ENCODE measurements at places on chromosomes 4 and X.

- peak; percentile 50 for DNase-seq
Measured at GRCh38 chr4:74431113-74431826, 13.7 kb upstream of the AREG start.

- no peak for DNase-seq
Measured at GRCh38 chr4:100149190-100149589, 41.1 kb downstream of the DDIT4L start.

- DNase-seq: no peak
Measured at GRCh38 chrX:19182785-19183184, 60.5 kb upstream of the ADGRG2 start.

GRCh38 chr4:87931932-87932331 lies 43.6 kb upstream of the SPP1 start:
- DNase-seq: no peak

DNA sequence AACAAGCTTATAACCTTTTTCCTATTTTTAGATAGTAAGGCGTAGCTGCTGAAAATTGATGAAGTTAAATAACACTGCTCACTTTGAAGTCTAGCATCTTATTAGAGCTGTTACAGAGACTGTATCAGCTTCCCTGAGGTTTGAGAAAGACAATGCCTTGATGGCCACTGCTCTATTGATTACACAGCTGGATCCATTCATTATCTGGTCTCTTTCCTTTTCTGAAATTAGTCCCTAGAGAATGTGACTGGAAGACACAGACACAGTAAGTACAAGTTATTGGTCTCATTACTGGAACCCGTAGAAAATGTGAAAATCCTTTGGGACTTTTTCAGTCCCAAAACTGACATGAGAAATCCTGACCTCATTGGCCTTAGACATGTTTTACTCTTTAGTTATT lies 188.3 kb downstream of the NAF1 start:
- DNase-seq: no peak

DNA sequence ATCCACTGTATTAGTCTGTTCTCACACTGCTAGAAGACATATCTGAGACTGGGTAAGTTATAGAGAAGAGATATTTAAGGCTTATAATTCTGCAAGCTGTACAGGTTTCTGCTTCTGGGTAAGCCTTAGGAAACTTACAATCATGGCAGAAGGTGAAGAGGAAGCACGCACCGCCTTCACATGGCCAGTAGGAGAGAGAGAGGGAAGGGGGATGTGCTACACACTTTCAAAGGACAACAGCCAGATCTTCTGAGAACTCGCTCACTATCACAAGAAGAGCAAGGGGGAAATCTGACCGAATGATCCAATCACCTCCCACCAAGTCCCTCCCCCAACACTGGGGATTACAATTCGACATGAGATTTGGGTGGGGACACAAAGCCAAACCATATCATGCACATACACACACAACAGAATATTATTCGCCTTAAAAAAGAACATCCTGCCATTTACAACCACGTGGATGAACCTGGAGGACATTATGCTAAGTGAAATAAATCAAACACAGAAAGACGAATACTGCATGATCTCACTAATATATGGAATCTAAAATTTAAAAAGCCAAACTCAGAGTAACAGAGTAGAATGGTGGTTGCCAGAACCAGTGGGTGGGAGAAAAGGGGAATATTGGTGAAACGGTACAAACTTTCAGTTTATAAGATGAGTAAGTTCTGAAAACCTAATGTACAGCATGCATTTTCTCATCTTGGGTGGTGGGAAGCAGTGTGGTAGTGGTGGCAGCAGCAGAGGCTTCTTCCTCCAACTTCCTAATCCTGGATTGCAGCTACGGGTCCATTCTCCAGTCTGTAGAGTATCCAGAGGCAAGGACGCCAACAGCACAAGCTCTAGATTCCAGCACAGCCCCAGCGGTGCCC lies 12.8 kb downstream of the FRYL start:
- DNase-seq: no peak

DNA sequence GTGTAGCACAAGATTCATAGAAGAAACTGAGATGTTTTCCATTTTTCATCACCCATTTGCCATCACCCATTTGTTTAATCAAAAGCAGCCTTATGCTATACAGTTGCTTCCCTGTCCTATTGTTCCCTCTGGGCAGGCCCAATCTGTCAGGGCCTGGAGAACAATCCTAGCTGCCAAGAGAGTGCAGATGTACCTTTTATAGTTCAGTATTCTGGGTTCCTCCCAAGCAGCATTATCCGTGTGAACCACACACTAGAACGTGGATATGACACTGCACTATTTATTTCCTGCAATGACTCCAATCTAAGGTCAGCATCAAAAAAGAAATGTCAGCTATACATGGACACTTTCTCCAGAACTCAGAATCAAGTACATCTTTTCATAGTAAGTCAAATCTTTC lies 269.0 kb downstream of the ADGRA3 start:
- no peak for DNase-seq

DNA sequence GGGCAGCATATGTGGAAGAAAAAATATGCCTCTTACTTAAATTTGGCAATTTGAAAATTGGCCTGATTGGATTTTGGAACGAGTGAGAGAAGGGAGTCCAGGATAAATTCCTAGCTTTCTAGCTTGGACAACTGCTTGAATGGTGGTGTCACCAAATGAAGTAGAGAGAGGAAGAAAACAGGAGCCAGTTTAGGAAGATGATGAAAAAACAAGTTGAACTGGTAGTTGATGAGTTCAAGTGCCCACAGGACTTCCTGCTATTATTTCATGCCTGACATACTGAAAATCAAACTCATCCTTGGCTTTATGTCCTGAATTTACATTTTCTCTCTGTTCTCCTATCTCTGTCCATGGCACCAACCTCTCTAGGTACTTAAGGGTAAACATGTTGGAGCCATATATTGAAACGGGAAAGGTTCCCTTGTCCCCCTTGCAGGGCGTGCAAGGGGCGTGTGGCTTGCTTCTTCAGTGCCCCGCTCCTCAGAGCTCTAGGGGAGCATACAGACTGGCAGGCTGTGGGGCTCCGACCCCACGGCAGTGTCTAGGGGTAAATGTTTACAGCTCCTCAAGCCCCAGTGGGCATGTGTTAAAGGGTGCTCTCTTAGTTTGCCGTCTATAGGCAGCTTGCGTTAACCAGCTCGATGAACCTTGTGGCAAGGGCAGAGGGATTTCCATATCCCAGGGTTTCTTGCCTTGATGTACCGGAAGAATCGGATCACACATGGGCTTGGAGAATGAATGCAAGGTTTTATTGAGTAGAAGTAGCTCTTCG lies 250.7 kb upstream of the PGRMC2 start:
- DNase-seq: peak; percentile 23

DNA sequence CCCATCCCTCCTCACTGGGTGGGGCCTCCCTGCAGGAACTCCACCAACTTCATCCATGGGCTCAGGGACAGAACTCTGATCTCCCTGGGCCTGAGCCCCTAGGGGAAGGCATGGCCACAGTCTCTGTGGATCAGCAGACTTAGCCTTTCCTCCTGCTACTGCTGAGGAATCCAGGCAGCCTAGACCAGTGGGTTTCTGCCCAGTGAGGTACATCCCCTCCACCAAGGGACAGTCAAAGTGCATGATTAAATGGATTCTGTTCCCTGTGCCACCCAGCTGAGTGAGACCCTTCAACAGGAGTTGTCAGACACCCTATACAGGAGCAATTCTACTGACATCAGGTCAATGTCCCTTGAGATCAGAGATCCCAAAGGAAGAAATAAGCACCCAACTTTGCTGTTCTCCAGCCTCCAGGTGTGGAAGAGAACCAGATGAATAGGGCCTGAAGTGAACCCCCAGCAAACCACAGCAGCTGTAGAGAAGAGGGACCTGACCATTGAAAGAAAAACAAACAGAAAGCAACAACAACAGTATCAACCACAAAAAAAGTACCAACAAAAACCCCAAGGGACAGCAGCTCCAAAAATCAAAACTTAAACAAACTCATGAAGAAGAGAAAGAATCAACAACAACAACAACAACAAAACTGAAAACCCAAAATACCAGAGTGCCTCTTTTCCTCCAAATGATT lies 84.8 kb downstream of the CHIC1 start:
- no peak for DNase-seq

GRCh38 chr4:151691639-151692442 lies 69.0 kb downstream of the GATB start:
- no peak for DNase-seq

GRCh38 chr4:102533348-102533747 lies 32.2 kb downstream of the NFKB1 start:
- no peak for DNase-seq

GRCh38 chr4:160353548-160353947 lies 1250.7 kb downstream of the RAPGEF2 start:
- no peak for DNase-seq

DNA sequence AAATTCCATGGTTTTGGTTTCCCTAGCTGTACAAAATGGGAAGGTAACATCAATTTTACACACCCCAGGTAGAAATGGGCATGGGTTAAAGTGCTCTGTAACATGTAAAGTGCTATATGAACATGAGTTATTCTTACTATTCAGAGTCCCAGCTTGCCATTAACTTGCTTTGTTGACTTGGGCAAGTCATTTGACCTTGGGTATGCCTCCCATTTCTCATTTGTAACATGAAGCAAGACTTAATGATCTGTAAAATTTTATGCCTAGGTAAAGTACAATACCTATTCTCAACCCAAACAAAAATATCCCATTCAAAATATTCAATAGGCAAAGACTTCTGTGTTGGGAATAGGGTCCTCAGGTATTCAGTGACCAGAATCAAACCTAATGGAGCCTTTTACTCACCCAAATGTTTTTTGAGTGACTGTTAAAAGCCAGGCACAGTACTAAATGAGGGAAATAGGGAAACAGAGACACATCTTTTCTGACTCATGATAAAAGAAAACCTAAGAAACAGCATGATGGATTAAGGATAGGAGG lies 126.6 kb downstream of the SH3RF1 start:
- no peak for DNase-seq

DNA sequence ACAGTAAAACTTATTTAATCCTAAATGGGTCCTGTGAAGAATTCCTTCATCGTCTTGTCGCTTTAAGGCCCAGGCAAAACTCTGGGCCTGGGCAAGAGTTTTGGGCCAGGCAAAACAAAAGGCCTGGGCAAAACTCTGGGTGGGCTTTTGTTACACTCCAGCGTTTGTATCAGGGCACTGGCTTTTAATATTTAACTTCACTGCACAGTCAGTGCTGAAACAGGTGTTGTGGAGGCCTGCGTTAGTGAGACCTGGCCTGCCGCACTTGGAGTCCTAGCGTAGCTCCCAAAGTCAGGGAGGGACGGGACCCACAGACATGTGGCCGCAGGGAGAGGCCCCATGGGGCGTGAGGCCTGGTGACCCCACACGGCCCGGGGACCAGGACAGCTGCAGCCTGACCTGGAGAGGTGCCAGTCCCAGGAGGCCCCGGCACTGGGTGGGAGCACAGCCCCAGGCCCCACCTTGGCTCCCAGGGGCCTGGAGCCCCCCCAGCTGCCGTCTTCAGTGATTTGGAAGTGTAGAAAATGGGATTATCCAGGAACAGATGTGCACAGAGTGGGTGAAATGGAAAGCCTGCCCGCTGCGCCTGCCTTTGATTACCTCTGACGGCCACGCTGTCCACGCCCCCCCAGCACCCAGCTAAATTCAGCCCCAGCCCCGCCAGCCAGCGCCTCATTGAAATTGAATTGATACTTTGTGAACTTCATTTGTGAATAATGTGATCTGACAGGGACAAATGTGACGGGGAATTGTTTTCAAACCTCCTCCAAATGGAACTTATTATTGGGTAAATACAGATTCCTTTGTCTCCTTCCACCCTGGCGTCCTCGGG lies 132.9 kb upstream of the NKX1-1 start:
- DNase-seq: no peak

DNA sequence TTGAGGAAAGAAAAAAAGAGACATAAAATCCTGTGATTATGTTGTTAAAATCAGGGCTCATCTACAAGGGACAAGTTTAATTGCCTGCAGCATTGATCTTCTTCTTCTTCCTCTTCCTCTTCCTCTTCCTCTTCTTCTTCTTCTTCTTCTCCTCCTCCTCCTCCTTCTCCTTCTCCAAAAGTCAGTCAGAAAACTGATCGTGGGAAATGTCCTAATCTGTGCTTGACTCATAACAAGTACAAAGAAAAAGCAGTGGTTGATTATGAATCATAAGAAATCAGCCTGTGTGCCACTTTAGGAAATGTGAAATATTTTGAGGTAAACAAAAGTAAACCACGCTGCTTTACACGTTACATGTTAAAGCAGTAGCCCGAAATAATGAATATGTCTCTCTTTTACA lies 2.7 kb upstream of the ATP10D start:
- peak; percentile 91 for DNase-seq

DNA sequence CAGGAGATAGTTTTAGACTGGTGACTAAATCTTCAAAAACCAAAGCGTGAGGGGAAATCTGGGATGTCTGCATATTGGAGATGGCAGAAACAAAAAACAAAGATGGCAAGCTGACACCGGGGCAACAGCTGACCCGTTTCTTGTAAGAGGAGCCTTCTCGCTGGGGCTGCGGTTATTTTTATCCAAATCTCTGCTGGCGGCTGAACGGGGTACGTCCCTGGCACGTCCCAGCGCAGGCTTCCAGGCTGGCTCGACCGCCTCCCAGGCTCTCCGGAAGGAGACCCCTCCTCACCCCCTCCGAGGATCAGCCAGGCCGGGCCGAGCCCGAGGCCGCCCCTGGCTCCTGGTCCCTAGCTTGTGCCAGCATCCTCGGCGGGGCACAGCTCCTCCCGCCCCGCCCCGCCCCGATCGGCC lies 403 bp downstream of the SGCB start:
- DNase-seq: no peak

DNA sequence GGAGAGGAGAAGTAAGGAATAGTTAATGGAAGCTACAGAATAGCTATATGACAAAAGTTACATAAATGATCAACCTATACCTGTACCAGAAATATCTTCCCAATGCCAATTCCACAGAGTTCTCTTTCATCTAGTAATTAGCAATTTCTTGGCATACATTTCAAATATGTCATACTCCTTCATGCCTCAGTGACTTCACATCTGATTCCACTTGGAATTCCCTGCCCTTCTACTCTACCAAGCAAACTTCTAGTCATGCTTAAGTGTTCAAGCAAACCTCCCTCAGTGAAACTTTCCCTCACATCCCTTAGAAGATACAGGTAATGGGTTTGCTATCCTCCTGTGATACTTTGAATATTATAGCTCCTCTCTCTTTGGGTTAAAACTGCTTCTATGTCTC lies 127.1 kb downstream of the KLHL13 start:
- peak; percentile 59 for DNase-seq

- DNase-seq: no peak
Measured at GRCh38 chr4:3720466-3720865, 45.7 kb upstream of the ADRA2C start.

- DNase-seq: no peak
Measured at GRCh38 chr4:149211876-149212275, 603.8 kb downstream of the IQCM start.

DNA sequence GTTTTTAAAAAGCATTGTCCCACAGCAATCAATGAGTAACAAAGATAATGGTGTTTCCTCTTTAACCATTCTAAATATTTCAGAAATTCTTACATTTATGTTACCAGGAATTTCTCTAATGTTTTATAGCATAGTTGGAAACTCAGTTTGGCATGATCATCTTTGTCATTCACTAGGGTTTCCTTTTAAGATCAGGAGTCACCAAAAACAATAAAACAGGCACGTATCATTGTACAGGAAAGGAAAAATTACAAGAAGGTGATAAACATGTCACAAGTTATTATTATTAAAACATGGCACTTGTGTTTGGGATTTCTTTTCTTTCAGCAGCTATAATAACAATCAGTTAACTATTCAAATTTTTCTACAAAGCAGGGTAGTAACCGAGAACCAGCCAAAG lies 84.0 kb downstream of the SLC10A7 start:
- no peak for DNase-seq
